ENCODE measurements at places on chromosomes 6 and 20.

GRCh38 chr6:71123051-71123450 lies 165.6 kb upstream of the OGFRL1 start:
- DNase-seq, result peak; percentile 58

DNA sequence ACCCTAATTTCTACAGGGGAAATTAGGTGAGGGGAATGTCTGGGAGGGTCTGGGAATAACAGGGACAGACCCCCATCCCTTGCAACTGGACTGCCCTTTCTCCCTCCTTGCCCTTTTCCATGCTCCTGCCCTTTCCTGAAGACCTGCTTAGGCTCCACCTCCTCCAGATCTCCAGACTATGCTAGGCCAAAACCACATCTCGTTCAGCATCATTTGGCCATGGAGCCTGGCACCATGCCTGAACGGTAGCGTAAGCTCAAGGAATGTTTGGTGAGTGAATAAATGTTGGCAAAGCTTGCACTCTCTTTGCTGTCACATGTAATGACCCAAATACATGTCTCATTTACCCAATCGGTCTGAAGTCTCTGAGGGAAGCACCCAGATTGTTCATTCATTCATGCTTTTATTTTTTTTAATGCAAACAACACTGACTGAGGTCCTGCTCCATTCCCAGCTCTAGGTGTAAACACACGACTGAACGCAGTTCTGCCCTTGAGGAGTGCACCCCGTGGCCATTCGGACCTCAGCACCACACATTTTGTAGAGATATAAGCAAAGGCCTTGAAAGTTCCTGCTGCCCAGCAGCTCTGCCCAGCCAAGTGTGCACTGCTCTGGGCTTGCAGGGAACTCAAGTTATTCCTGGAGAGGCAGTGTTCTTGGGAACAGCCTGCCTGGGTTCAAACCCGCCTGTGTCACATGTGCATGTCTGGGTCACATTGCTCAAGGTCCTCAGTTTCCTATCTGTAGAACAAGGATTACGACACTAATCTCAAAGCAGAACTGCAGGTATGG lies 1.1 kb upstream of the GRM4 start:
- peak; percentile 42 for DNase-seq

DNA sequence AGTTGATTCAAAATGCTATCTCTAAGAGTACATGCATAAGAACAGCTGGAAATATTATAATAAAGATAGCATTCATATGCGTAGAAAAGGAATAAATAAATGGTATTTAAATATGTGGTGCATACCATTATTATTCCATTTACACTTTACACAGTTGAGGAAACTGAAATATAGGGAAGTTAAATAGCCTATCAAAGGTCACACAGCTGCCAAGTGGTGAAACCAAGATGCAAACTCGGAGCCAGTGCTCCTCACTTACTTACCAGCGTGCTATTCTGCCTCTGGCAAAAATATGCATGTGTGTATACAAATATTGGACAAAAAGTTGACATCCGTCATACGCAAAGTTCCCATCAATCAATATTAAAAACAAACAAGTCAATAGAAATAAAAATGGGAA lies 22.3 kb upstream of the ANKEF1 start:
- DNase-seq, result no peak

- DNase-seq, result peak; percentile 30
Measured at GRCh38 chr20:24303393-24304170, 165.8 kb upstream of the SYNDIG1 start.

GRCh38 chr6:167398214-167399050 lies 73.5 kb downstream of the TTLL2 start:
- no peak for DNase-seq

- DNase-seq, result peak; percentile 68
Measured at GRCh38 chr6:131923356-131923755, 27.8 kb downstream of the CCN2 start.
